ENCODE measurements at places on chromosomes 7 and 10.

DNA sequence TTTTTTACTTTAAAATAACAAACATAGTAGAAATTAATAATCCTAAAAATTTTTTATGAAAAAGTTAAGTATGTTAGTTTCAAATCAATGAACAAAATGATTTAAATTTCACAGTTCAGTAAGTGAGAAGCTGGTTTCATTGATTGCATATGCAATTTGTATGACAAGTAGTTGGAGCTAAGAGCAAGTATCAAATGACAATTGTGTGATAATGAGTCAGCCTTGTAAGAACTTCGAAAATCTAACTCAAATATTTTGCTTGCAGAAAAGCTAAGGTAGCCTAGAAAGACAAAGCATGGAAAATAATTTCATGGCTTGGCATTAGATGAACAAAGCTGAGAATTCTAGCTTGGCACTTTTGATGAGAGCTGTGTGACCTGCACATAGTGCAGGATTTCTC, 111.5 kb downstream of the HDAC9 start:
- no peak for DNase-seq

GRCh38 chr7:4960363-4960762, 1.4 kb upstream of the MMD2 start:
- no peak for DNase-seq

DNA sequence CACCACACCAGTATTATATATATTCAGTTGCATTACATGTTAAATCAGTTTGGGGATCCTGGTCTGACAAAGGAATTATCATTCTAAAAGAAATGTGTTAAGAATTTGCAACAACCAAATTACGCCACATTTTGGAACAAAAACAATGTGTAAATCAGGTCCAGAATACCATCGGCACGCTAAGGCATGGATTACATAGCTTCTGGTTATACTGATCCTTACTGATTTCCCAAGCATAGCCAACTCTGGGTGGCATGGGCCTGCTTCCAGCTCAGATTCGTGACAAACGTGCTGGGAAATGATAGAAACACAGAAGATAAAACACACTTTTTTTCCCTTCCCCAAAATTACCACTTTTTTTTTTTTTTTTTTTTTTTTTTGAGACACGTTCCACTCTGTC, 660.0 kb downstream of the SORCS1 start:
- no peak for DNase-seq

DNA sequence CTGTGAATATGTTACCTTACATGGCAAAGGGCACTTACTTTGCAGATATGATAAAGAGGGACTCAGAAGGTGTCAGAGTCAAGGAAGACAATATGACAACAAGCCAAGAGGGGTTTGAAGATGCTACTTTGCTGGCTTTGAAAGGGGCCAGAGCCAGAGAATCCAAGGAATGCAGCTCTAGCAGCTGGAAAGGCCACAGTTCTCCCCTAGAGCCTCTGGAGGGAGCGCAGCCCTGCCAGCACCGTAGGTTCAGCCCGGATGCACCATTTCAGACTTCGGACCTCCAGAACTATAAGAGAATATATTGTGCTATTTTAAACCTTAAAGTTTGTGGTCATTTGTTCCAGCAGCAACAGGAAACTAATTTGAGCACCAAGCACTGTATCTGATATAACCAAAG, 32.9 kb upstream of the WDR11 start:
- no peak for DNase-seq

DNA sequence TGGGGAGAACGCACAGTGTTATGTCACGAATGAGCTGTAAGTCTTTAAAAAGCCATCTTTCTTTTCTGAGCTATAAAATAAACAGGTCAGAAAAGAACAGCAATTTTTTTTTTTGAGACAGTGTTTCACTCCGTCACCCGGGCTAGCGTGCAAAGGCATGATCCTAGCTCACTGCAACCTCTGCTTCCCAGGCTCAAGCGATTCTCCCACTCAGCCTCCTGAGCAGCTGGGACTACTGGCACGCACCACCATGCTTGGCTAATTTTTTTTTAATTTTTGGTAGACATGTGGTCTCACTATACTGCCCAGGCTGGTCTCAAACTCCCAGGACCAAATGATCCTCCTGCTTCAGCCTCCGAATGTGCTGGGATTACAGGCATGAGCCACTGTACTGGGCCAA, 58.6 kb downstream of the PPP1R3C start:
- no peak for DNase-seq

DNA sequence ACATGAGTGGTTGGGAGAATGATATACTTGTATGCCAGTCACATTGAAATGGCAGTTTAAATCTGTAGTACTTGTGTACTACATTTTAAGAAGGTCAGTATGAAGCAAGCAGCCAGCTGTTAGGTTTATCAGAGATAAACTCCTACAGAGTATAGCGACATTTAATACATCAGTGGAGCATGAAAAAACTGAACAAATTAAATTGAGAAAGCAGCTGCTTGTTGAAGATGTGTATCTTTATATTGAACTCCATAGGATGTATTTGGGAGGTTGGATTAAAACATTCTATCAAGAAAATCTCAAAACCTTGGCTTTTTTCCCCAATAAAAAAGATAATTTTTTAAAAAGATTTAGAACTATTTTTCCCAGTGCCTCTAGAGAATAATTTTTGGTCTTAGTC, 47.8 kb downstream of the PHF14 start:
- DNase-seq, result no peak
